Activated naive CD8-positive, alpha-beta T cell treated with anti-CD3 and anti-CD28 coated beads for 36 hours (primary cell): ENCODE measurements at places on chromosomes 12 and 14.
A peak's percentile ranks its signal among the peaks of the same experiment; 100 is the strongest.

- DNase-seq = peak; percentile 9
Measured at GRCh38 chr14:55077170-55078151, 26.0 kb downstream of the MAPK1IP1L start.

- DNase-seq = no peak
Measured at GRCh38 chr12:117724543-117724942, 244.2 kb downstream of the KSR2 start.

DNA sequence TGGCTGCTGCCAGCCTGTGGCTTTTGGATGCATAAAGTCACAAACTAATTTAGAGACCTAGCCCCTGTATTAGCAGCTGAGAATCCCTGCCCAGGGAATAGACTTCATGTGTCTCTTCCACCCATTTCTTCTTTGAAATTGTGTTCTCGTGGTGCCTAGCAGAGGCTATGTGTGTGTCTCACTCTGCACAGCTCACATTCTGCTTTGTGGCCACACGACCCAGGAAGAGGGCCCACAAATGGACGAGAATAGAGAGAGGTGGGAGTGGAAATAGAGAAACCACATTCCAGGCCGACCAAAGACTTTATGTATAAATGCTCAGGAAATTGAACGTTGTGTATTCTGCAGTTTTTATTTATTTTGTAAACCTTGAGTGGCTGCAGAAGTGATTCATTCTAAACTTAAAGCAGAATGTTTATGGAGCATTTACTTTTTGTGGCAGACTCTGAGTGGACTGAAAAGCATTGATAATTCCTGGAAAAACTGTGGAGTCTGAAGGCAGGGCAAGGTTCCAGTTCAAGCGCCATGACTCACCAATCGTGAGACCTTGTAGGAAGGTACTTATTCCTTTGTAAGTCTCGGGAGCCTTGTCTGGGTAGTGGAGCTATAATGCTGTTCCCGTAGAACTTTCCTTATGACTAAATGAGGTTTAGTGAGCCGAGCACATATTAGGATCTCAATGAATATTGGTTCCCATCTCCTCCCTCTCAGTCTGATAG, 9.1 kb downstream of the B4GALNT3 start:
- DNase-seq = no peak

- no peak for DNase-seq
Measured at GRCh38 chr14:105830171-105830570, 303.8 kb downstream of the TMEM121 start.

GRCh38 chr12:67573566-67573965, 75.0 kb upstream of the DYRK2 start:
- DNase-seq = no peak

DNA sequence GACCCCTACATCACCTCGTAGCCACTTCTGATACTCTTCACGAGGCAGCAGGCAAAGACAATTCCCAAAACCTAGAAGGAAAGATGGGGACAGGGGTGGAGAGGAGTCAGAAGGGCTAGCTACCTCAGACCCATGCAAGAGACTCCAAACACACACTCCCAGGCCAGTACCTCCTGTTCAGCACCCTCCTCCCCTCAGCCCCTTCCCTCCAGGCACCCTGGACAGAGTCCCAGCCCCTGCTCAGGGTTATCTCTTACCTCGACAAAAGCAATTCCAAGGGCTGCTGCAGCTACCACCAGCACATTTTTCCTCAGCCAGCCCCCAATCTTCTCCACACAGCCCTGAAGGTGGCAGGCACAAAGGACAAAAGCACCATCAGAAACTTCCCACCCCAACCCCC, 3.3 kb downstream of the CD63 start:
- no peak for DNase-seq

DNA sequence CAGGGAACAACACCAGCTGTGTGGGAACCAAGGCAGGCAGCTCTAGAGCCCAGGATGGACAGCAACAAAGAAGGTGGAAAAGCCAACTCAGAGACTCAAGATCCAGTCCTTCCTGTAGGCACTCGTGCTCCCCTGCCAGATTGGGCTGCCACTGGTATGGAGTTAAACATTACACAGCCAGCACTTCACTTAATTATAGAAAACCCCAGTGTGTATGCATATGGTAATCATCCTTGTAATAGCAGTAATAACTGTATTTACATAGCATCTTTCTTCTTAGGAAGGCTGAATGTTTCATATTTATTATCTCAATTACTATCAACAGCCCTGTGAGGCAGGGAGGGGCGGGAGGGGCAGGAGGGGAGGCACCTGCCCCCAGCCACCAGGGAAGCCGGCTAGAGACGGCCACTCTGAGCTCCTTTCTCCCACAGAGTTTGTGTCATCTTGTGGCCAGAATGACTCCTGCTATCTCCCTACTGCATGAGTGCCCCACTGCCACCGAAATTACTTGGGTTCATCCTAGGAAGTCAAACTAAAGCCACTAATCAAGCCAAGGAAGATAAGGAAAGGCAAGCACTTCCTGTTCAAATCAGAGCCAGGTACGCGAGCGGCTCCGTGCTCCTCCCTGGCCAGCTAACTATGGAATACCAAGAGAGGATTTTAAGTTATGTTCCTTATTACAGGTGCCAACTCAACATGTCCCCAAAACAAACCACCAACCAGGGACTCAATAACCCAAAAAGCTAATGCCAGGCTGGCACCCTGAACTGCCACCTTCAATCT, 15.7 kb upstream of the RAB35 start:
- DNase-seq = no peak

GRCh38 chr14:67031920-67032774, 157.1 kb upstream of the GARIN2 start:
- DNase-seq = no peak

DNA sequence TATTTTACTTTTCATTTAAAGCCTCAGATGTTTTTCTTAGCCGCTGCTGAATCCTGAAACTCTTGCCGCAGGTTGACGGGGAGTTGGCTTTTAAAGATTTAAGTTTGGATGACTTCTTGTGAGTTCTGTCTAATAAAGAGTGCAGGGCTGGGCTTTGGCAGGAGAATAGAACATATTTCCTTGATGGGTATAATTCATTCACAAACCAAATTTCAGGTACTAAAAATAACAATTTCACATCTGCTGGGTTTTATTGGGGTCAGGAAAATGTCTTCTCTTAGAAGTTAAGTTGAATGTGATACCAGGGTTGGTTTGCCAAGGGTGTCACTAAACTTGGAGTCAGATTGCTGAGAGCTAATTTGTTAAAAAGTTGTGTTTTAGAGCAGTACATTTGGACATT, 9.7 kb downstream of the SP1 start:
- no peak for DNase-seq

GRCh38 chr14:53493860-53494259, 340.7 kb upstream of the DDHD1 start:
- no peak for DNase-seq

- DNase-seq = no peak
Measured at GRCh38 chr14:58353516-58354299, 42.0 kb upstream of the TOMM20L start.

GRCh38 chr12:87814625-87815024, 214.6 kb downstream of the C12orf50 start:
- no peak for DNase-seq

DNA sequence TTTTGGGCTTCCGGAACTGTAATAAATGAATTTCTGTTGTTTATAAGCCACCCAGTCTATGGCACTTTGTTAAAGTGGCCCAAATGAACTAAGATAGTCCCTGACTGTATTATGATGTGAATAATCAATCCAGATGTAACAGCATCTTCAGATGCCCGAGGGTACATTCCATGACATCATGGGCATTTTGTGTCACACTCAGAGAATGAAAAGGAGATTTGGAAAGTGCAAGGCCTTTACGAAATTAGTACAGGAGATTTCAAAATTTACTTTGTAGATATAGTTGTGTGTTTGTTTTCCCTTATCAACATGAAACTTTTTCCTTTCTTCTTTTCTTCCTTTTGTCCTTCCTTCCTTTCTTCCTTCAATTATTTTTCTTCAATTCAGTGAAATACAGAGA, 54.2 kb upstream of the AMIGO2 start:
- no peak for DNase-seq

GRCh38 chr12:80142640-80143039, 43.3 kb downstream of the OTOGL start:
- peak; percentile 2 for DNase-seq

GRCh38 chr14:96065661-96066459, 26.7 kb downstream of the C14orf132 start:
- no peak for DNase-seq

- no peak for DNase-seq
Measured at GRCh38 chr12:13812168-13812567, 169.2 kb downstream of the GRIN2B start.

DNA sequence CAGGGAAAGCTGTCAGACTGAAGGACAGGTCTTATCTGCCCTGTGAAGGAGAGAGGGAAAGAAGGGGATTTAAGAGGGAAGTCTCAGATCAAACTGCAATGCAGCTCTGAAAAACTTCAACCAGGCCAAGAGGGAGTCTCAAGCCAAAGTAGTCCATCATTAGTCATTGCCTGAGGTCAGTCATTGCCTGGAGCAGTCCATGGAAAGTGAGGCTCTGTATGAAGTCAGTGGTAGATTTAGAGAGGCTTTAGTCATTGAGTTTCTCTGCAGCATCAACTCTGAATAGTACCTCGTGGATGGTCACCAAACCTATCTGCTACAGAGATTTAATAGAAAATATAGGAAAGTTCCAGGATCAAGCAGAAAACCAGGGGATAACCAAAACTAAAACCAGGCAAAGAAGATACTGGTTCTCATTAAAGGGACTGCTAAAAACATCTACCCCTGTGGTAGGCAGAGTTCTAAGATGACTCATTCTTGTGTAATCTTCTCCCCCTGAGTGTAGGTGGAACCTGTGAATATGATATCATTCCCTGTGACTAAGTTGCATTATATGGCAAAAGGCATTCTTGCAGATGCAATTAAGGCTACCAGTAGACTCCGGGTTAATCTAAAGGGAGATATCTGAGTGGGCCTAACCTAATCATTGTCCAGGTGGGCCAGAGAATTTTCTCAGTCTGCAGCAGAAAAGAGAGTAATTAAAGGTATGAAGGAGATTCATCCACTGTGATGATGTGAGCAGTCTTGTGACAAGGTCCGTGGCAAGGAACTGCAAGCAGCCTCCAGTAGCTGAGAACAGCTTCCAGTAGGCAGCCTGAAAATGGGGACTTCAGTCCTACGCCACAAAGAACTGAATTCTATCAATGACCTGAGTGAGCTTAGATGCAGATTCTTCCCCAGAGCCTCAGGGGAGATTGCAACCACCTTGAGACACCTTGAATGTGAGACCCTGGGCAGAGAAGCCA, 123.1 kb downstream of the GALC start:
- DNase-seq = no peak

- DNase-seq = no peak
Measured at GRCh38 chr12:86565038-86565437, 308.8 kb upstream of the MGAT4C start.

DNA sequence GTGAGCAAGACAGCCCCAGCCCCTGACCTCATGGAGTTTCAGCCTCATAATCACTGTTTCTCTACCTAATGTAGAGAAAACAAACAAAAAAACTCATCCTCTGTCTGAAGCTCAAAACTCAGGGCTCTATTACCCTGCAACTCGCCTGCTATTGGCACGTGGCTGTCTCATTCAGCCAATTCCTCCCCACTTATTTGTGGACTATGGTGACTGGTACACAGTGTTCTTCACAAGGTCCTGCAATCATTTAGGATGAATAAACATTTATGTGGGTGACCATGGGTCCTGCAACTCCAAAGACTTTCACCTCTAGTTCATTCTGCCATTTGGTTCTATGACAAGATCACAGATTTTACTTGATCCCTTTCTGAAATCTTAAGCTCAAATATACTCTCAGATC, 4.7 kb downstream of the PPP2R3C start:
- DNase-seq = no peak

- no peak for DNase-seq
Measured at GRCh38 chr12:101001669-101002068, 207.1 kb downstream of the ANO4 start.

DNA sequence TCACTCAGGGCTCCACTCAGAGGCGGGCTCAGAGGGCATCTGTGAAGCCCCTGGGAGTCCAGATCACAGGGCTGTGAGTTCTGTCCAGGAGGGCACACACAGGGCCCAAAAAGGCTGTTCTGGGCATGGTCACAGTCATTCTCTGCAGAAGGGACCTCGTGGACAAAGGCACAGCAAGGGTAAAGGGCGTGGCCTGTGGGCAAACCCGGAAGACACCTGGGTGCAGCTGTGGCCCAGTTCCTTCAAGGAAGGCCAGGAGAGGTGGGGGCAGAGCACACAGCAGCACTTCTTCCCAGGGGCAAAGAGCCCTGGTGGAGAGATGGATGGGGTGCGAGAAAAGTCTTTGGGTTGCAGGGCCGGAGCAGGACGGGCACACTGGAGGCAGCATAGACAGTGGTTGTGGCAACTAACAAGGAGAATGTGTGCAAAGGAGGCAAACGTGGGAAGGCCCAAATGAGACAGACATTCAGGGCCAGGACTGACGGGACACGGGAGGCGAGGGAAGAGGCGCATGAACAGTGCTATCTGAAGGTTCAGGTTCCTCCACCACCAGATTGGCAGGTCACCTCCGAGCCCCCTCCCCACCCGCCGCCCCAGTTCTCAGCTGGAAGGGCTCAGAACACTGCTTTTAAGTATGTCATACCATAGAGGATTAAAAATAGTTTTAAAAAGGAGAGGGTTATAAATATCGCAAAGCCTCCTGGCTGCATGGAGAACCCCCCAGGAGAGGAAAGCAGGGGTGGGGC, 8.9 kb downstream of the CLMN start:
- DNase-seq = no peak

- no peak for DNase-seq
Measured at GRCh38 chr12:110248096-110248447, 33.0 kb upstream of the ATP2A2 start.

- peak; percentile 74 for DNase-seq
Measured at GRCh38 chr14:75982266-75983018, 647 bp upstream of the TGFB3 start.

- DNase-seq = no peak
Measured at GRCh38 chr12:119366007-119366406, 31.5 kb downstream of the CCDC60 start.

GRCh38 chr12:121236776-121237175, 26.8 kb downstream of the P2RX4 start:
- DNase-seq = no peak

DNA sequence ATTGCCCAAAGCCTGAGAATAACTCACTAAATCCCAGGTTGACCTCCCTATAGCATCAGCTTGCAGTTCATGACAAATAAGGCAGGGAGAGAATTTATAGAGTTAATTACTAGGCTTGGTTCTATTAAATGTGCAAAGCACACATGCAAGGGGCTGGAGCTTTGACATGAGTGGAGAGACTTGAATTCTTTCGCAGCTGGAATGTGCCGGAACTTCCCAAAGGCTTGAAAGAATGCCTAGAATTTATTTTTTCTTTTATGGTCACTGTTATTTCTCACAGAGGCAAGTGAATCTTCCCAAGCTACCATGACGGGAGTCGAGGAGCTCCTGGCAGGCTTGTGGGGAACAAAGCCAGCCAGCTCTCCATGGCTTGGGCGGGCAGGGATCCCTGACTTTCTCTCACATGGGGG, 95.5 kb upstream of the USP44 start:
- no peak for DNase-seq

- DNase-seq = no peak
Measured at GRCh38 chr12:94575645-94576403, 74.5 kb downstream of the TMCC3 start.

- no peak for DNase-seq
Measured at GRCh38 chr12:7934889-7935492, 996 bp downstream of the SLC2A3 start.

GRCh38 chr12:53816360-53817020, 64.7 kb upstream of the CISTR start:
- DNase-seq = no peak
